Anterior cingulate cortex (tissue), 58 donors: ENCODE measurements at places on chromosomes 1 and 21.

GRCh38 chr1:45221716-45222115, 15.3 kb upstream of the ZSWIM5 start:
- DNase-seq = no peak

DNA sequence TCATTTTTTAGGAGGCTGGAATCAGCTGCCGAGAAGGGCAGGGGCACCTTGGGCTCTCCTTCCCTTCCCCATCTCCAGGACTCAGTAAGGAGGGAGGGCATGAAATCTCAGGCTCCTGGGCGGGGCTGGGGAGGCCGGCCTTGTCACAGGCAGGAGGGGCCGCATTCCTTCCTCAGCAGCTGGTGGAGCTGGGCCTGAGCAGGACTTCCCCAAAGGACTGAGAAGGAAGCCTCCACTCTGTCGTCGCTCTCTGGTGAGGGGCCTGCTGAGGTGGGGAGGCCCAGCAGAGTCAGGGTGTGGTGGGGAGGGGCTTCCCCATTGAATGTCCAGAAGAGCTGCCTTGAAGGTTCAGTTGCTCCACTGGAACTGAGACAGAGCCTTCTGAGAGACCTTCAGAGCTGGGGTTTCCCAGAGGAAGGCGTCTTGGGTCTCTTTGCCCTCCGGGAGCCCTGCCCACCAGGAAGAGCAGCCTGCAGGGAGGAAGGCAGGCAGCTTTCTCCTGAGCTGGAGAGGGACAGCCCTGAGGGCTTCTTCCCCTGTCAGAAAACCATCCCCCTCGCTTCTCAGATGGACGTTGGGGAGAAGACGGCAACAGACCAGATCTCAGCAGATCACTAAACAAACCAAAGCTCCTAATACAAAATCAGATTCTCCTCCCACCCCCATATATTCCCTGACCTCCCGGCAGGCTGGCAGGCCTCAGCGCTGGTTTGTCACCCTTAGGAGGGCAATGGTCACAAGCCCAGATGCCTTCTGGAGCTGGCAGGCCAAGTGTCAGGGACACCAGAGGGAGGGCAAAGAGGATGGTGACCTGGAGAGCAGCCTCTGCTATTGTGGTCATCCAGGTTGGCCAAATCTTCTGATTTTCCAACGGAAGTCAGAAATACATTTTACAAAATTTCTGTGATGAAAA, 10.7 kb downstream of the KCNA10 start:
- DNase-seq = no peak

- DNase-seq = no peak
These were observed 10.3 kb upstream of the VWA5B1 start for GRCh38 chr1:20280341-20280740.

- DNase-seq = no peak
These were observed 5.0 kb upstream of the LRP8 start for GRCh38 chr1:53332833-53333232.
